ENCODE measurements at places on chromosomes 3 and 15.

DNA sequence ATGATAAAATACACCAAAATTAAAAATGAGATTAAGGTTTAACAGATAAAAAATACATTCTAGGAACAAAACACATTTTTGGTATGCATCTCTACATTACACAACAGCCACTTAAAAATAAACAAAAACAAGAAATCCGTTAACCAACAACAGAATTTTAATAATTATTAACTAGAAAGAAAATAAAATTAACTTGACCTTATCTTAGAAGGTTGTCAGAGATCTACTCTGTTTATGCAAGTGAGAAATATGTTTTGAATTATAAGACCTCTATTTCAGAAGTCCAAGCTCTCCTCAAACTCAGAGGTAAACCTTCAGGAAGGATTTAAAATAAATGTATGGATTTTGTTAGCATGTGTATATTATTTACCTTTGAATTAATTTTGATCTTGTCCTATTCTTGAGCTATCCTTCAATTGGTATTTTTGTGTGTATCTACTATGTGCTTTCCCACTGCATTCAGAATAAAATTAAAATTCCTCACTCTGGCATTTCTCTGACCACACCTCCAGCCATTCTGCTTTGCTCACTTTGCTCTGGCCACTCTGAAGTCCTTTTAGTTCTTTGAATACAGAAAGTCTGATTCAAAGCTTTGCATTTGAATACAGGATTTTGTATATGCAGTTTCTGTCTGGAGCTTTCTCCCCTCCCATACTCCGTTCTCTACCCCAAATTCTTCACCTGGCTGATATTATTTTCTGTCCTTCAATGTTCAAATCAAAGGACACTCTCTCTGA is 352.0 kb downstream of the ZBTB20 start:
- no peak for DNase-seq

DNA sequence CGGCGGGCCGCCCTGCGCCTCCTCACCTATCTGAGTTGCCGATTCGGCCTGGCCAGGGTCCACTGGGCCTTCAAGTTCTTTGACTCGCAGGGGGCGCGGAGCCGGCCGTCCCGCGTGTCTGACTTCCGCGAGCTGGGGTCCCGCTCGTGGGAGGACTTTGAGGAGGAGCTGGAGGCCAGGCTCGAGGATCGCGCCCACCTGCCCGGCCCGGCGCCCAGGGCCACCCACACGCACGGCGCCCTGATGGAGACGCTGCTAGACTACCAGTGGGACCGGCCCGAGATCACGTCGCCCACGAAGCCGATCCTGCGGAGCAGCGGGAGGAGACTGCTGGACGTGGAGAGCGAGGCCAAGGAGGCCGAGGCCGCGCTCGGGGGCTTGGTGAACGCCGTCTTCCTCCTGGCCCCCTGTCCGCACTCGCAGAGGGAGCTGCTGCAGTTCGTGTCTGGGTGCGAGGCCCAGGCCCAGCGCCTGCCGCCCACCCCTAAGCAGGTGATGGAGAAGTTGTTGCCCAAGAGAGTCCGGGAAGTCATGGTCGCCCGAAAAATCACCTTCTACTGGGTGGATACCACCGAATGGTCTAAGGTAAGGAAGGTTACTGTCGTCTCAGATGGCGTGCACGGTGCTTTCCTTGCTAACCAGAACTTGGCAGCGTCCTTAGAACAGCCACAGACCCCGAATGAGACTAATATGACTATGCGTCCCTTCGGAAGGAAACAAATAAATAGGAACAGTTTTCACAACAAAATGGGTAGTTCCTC is 567 bp downstream of the TICRR start:
- no peak for DNase-seq

- DNase-seq = no peak
Measured at GRCh38 chr3:146894406-146894805, 289.3 kb upstream of the PLSCR5 start.

- DNase-seq = no peak
Measured at GRCh38 chr3:38916706-38917105, 100.7 kb upstream of the SCN10A start.

GRCh38 chr3:14295801-14296200 is 106.6 kb upstream of the SLC6A6 start:
- DNase-seq = no peak

DNA sequence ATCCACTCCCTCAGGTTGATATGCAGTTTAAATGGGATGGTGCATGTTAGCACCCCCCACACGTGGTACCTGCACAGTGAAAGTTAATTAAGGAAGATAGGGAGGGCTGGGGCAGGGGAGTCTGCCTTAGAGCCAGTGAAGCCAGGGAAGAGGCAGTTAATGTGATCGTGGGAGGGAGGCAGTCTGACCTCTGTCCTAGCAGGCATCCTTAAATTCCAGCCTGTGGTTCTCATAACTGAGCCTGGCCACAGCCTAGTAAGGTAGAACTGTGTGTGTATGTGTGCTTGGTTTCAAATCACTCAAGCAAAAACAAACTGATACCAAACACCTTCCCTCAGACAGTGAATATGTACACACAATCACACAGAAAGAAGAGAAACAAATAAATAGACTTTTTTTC is 319.1 kb upstream of the TLE3 start:
- DNase-seq = no peak

GRCh38 chr3:168383573-168383972 is 287.8 kb upstream of the GOLIM4 start:
- no peak for DNase-seq

DNA sequence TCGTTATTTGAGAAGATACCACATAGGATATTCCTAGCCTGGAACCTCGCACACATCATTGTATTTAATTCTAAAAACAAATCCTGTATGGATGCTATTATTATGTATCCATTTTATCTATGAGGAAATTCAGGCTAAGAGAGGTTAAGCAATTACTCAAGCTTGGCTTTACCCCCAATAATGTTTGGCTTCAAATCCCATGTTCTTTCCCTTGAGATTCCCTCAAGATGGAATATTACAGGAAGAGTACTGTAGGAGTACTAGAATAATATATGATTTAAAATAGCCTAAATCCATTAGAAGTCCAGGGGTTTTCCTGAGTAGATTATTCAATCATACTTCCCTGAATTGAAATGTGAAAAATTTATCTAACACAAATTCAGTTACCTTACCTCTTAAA is 630.2 kb downstream of the ZNF385D start:
- no peak for DNase-seq

DNA sequence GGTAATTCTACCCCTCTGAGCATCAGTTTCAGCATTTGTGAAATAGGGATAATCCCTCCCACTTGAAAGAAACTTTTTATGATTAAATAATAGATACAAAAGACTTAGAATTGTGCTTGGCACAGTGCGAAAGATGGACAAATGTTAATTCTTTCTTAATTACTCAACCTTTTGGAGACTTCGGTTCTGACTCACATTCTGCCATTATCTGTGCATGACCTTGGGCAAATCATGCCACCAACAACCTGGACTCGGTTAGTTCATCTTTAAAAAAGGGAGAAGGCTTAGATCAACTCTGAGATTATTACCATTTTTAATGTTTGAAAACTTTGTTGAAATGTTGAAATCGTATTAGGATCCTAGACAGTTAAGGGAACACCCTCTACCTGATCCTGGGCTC is 40.6 kb upstream of the POLR2M start:
- no peak for DNase-seq

DNA sequence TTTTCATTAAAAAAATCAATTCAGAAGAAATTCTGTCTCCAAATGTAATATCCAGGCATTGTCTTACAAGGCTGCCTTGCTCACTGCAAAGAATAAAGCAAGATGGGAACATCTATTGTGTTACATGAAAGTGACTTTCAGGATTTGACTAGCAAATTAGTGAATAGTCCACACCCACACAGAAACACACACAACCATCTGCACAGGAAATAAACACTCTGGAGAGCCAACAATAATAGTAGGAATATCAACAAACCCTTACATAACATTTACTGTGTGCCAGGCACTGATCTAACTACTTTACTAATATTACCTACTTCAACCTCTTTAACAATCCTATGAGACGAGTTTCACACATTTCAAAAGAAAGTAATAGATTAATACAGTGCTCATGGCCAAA is 28.9 kb upstream of the ZNF385D start:
- DNase-seq = no peak

- no peak for DNase-seq
Measured at GRCh38 chr3:105040026-105040622, 326.6 kb upstream of the ALCAM start.

- no peak for DNase-seq
Measured at GRCh38 chr3:115217292-115217677, 70.2 kb upstream of the ZBTB20 start.

- no peak for DNase-seq
Measured at GRCh38 chr3:141093397-141093796, 42.2 kb downstream of the SPSB4 start.

DNA sequence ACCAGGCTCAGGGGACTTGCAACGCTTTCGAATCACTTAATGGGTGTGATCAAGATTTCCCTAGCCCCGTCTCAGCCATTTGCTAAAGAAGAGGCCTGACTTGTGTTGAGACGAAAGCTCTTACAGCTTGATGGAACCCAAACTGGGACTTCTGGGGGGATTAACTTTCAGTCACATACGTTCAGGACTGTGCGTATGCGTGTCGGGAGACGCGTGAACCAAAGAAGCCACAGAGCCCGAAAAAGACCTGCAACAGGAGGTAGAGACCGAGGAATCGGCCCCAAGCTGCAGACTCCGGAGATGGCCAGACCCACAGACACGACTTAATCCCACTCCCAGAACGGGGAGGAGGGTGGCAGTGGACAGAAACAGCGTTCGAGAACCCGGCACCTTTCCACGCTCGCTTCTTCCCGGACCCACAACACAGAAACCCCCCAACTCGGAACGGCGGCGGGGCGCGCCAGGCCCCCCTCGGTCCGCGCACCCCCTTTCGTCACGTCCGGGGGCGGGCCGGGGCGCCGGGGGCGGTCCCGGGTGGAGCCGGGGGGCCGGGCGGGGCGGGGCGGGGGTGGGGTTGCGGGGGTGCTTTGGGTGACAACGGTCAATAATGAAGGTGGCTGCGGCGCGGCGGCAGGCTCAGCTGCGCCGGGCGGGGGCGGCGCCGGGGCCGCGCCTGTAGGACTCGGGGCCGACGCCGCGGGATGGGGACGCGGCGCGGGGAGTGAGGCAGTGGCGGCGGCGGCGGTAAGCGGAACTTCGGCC is at the start of gene ATP11B:
ATP11B (plus strand) TSS at position 604 of the 762 bp plus-strand sequence. CDS start 256 bp downstream, outside the sequence.
- peak; percentile 85 for DNase-seq

- DNase-seq = no peak
Measured at GRCh38 chr3:154123906-154124305, 2.7 kb downstream of the ARHGEF26 start.

DNA sequence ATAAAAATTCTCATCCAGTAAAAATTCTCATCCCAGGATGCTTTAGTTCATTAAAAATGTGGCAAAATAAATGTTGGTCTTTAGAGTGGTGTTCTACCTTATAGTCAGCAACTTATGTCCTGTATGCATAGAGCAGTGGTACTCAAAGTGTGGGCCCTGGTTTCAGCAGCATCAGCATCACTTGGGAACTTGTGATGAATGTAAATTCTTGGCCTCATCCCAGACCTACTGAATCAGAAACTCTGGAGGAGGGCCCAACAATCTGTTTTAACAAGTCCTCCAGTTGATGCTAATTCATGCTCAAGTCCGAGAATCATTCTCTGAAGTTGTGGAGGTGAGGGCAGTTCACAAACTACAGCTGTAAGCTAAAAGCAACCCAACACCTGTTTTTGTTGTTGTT is 307.3 kb upstream of the SATB1 start:
- no peak for DNase-seq

DNA sequence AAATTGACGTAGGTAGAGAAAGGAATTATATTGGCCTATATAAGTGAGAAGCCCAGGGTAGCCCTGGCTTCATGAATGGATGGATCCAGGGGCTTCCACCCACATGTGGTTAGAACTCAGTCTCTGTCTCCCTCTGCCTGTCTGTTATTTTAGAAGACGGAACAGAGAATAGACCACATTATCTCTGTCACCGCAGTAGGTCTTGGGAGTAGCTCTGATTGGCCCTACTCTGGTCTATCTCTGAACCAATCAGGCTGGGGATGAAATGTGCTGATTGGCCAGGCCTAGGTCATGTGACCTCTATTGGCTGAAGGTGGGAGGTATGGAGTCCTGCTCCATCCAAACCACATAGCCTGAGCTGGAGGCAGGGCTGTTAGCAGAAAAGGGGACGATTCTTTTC is 143.0 kb upstream of the PRR23C start:
- DNase-seq = no peak

- DNase-seq = no peak
Measured at GRCh38 chr3:134315286-134316106, 58.8 kb downstream of the AMOTL2 start.

DNA sequence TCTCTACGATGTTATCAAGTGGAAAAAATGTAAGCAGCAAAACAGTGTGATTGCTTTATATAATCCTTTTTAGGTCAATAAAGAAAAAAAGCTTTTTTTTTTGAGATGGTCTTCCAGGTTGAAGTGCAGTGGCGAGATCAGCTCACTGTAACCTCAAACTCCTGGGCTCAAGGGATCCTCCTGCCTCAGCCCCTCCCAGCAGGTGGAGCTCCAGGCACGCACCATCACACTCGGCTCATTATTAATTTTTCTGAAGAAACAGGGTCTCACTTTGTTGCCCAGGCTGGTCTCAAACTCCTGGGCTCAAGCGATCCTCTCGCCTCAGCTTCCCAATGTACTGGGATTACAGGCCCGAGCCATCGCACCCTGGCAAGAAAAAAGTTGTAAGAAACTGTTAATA is 17.3 kb downstream of the RNF168 start:
- DNase-seq = peak; percentile 42

DNA sequence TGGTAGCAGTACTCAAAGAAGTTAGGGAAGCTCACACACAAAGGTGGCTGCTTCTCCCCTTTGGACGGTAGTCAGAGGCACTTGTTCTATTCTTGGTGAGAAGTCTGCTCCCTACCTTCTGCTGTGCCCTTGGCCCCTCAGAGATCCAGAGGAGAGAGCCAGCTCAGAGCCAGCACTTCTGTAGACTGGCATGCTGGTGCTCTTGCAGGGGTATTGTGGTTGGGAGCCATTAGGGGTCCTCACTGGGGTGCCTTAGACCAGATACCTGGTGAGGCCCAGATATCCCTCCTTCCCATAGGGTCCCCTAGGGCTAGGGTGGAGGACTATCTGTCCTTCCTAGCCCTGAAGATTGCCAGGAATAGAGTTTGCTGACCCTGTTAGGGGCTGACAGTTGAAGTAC is 140.6 kb downstream of the EEFSEC start:
- DNase-seq = no peak

- no peak for DNase-seq
Measured at GRCh38 chr3:13277196-13277813, 142.8 kb downstream of the NUP210 start.

Data from hematopoietic multipotent progenitor cell (in vitro differentiated cells).